ENCODE measurements at places on chromosomes 7 and 10. TPM values are rescaled to one million over a fixed set of nuclear protein-coding genes. Genes with fewer than 3 reads are reported as not detected.
A peak's percentile ranks its signal among the peaks of the same experiment; 100 is the strongest.

DNA sequence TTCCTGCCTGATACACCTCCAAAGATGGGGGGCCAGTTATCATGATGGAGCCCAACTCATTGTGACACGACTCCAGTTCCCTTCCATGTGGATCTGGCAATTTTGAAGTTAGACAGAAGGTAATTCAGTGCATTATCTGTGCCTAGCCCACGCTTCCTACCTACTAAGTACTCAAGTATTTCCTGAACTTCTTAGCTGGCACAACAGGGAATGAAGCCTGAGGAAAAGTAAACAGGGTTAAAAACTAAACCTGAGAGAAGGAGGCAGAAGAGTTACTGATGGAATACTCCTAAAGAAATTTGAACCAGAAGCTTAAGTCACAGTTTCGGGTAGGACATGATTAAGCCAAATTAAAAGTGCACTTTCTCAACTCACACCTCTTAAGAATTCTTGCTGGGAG is 1.1 kb upstream of the SEC31B start:
- no peak for DNase-seq

The FKBP6 gene
- total RNA-seq: not detected

GRCh38 chr7:141290973-141291372 is 217.1 kb downstream of the TMEM178B start:
- DNase-seq: no peak

- DNase-seq: peak; percentile 52
Observed at GRCh38 chr7:151410405-151411390, 860 bp upstream of the WDR86 start.

DNA sequence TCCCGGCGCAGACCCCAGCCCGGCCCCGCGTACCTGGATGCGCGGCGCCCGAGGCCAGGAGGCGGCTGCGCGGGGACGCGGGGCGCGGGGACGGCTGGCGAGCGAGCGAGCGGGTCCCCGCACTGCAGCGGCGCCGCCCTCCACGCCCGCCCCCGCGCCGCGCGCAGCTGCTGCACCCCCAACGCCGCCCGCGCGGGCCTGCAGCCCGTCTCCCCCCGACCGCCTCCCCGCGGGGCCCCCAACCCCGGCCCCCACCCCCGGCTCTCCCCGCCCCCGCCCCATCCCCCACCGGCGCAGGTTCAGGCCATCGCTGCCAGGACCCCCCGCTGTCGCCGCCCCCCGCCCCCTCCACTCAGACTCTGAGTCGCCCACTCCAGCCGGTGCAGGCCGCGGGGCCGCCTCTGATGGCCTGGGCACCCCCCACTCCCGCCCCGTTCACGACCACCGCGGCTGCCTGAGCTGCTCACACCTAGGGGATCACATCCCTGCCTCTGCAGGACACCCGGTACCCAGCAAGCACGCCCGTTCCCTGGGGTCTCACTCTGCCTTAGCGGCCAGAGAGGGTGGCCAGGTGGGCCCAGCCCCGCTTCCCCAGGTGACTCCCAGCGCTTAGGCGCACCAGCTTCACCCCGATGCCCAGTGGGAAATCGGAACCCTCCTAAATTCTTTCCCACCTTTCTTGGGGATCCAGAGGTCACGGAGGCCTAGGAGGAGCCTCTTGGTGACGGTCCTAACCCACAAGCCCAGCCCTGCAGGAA is 13.9 kb upstream of the DNAAF5 start:
- DNase-seq: peak; percentile 33

The CLDN3 gene
- not detected for total RNA-seq

DNA sequence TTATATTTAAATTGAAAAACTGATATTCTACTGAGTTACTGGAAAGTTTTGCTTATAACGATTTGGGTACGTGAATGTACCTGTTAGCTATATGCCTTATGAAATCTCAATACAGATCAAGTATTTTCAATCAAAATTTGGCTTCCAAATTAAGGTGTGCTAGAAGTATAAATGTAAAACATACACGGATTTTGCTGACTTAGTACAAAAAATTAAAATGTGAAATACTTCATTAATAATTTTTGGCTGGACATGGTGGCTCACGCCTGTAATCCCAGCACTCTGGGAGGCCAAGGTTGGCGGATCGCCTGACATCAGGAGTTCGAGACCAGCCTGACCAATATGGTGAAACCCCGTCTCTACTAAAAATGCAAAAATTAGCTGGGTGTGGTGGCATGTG is 11.7 kb downstream of the DNAJC1 start:
- DNase-seq: no peak

The ACSL5 gene
- 53.3 TPM for total RNA-seq
